Germinal center (tissue), 1 donor: ENCODE measurements at places on chromosomes 5 and 9.

- DNase-seq, result no peak
Observed at GRCh38 chr9:17319864-17320263, 185.0 kb downstream of the CNTLN start.

GRCh38 chr5:117621921-117622320 is 1047.3 kb upstream of the SEMA6A start:
- DNase-seq, result no peak

GRCh38 chr5:15004506-15004905 is 132.9 kb upstream of the ANKH start:
- no peak for DNase-seq

- DNase-seq, result no peak
Observed at GRCh38 chr9:99300603-99301002, 78.5 kb downstream of the SEC61B start.

DNA sequence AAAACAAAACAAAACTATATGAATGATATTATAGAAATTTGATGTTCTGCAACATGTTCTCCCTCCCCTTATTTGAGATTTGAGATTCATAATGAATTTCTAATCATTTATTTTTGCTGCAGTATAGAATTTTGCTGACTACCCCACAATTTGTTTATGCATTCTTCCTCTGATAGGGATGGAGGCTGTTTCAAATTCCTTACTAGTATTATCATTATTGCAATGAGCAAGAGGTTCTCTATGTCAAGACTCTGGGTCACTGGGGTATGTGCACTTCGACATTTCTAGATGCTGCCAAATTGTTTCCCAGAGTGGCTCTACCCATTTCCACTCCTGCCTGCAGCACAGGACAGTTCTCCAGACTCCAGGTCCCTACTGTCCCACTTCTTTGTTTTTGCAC is 54.9 kb upstream of the DAB2IP start:
- DNase-seq, result no peak
